NCI-H1092 treated with DMSO at 0.1 percent for 48 hours (cell line): ENCODE measurements at places on chromosomes 4 and X.

- no peak for DNase-seq
Observed at GRCh38 chrX:123975180-123975579, 13.7 kb downstream of the STAG2 start.

- DNase-seq = no peak
Observed at GRCh38 chrX:10798041-10798440, 177.7 kb upstream of the MID1 start.

DNA sequence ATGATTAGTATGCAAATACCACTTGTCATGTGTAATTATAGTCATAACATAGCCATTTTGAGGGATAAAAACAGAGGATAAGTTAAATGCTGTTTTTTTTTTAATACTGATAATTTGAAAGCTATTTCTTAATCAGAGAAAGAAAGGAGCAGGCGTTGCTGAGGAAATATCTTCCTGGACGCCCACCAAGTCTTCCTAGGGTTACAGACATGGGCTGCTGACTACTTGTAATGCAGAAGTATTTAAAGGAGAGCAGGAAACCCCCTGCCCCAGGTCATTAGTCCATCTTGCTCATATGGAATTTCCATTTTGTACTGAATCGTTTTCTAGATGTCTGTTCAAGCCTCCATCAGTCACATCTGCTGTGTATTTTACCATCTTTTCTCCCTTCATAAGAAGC, 176.2 kb downstream of the ADGRL3 start:
- no peak for DNase-seq

DNA sequence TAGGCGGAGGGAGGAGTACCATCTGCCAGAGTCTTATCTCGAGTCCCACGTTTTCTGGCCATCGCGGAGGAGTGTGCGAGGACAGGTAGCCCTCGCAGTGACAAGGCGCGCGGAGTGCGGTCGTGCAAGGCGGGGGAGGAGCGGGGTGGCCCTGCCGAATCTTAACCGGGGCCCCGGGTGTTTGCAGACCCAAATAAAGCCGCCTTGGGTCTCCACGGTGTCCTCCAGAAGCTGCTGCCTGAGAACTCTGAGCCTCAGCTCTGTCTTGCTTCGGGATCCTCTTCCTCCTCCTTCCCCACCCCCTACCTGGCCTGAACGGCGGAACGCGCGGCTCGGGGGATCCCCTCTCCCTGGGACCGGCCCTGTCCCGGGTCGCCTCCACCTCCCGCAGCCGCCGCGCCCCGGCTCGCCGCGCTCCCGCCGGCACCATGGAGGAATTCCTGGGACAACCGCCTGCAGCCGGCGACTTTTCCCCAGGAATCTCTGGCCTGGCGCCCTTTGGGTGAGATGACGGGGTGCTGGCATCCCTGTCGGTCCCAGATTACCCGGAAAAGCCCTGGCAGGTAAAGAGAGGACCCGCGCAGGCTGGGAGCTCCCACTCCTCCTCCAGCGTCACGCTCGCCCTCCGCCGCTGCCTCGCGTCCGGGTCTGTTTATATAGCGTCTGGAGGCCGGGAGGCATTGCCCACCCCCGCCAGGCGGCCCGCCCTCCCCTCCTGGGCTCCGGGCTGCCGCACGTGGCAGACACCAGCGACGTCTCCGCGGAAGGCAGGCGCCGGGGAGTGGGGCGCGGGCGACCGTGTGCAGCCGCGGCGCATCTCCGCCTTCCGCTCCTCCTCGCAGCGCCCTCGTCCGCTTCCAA, at the start of gene GALNTL6:
Gene GALNTL6, plus strand, starts transcription at position 740 of the 861 bp plus-strand sequence.
- no peak for DNase-seq

DNA sequence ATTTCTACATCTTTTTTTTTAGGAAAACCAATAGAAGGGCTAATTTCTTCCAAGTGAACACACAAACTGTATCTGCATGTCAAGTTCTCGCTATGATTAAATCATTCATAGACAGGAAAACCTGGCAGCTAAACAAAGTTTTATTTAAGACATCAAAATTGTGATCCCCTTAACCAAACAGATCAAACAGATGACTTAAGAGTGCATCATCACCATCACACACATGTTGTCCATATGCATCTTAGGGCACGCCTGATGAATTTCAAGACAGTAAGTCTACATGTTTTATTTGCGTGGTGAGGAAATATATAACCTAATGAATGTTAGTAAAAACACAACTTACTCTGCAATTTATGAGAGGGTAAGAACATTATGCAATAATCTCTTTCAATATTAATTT, 317.0 kb upstream of the ANXA10 start:
- no peak for DNase-seq

GRCh38 chrX:41478381-41478911, 31.3 kb downstream of the NYX start:
- DNase-seq = peak; percentile 19

GRCh38 chr4:26576231-26576739, 7.6 kb upstream of the TBC1D19 start:
- DNase-seq = no peak

- DNase-seq = peak; percentile 5
Observed at GRCh38 chr4:90542216-90542615, 415.0 kb downstream of the CCSER1 start.

GRCh38 chr4:37268319-37268718, 23.8 kb downstream of the NWD2 start:
- DNase-seq = no peak

- DNase-seq = peak; percentile 13
Observed at GRCh38 chr4:78031417-78031950, 25.6 kb upstream of the FRAS1 start.

GRCh38 chr4:55158957-55159356, 33.6 kb upstream of the KDR start:
- no peak for DNase-seq

- DNase-seq = peak; percentile 56
Observed at GRCh38 chrX:74133156-74133796, 170.7 kb upstream of the ZCCHC13 start.

- peak; percentile 94 for DNase-seq
Observed at GRCh38 chrX:49165901-49166881, 3.6 kb downstream of the MAGIX start.

DNA sequence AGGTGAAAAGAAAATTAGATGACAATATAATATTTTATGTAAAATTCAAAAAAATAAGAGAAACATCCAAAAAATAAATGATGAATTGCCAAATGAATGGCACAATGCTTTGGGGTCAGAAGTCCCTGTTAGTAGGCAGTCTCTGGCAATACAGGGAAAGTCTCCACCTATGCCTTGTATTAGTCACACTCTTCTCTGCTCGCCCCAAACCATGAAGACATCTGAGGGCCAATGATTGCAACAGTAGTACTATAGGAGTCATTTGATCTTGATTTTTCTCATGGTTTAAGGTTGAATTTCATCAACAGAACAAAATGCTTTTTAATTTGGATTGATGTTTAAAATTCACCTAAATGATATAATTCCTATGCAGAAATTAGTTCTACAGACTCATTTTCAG, 3.9 kb upstream of the PRSS12 start:
- DNase-seq = no peak

- no peak for DNase-seq
Observed at GRCh38 chr4:39541987-39542610, 14.9 kb upstream of the UGDH start.
